Coronary artery (tissue), 2 donors: ENCODE measurements at places on chromosomes 4 and X.

GRCh38 chrX:96684339-96685209 is at the start of gene DIAPH2:
TSS of gene DIAPH2 (plus strand) at chrX:96684842.
- peak; percentile 84 for DNase-seq

DNA sequence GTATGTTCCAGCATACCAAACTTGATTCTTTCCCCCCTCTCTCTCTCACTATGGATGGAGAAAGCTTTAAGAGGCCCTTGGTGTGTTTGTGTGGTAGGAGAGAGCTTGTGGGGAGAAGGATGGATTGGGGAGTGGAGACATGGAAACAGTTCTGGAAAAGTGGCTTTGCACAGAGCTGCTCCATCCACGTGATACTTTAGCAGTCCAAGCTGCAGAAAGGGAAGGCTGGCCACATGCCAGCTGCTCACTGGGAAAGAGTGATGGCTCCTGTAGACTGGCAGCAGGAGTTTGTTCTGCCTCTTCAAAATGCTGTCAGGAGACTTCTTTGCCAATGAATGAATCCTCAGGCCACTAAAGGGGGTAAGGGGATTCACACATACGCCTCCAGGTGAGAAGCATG is 21.7 kb upstream of the SEC24B start:
- DNase-seq: no peak

DNA sequence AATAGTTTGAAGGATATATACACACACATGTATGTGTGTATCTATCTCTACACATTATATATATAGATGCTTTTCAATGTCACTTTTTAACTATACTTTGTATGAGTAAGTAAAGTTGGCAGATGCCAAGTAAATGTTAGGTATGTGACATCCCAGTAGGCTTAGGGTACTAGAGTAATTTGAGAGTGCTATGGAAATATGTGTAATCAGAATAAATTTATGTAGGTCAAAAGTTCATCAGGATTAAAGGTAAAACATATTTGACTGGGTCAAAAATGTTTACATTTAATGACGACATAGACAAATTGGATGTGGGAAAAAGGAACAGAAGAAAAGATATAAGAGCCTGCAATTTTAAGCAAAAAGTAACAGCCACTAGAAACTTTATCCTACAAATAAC is 588.8 kb downstream of the ANKRD50 start:
- DNase-seq: no peak

DNA sequence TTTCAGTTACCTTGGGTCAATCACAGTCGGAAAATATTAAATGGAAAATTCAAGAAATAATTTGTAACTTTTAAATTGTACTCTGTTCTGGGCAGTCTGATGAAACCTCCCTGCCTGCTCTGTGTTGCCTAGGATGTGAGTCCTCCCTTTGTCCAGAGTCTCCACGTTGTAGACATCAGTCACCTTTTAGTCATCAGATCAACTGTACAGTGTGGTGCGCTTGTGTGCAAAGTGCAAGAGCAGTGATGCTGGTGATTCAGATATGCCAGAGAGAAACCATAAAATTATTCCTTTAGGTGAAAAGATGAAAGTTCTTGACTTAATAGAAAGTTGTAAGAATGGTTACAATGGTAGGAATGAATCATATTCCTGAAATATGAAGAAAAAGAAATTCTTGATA is 1.4 kb downstream of the SPATA4 start:
- no peak for DNase-seq

DNA sequence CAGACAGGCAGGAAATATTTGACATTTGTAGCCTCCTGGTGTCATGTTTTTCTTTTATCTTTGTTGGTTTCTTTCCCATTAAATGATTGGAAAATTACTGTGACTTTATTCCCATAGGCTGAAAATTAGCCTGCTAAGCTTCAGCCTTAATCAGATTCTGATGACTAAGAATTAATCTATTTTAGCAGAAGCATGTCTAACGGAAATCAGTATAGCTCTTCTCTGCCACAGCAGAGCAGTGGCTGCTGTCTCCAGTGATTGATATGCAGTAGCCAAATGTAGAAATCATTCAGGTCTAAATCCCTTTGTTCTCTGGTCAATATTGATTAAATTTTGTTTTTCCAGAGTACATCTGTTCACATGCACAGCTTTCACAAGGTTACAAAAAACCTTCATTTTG is 199.3 kb downstream of the GC start:
- no peak for DNase-seq

- DNase-seq: no peak
Observed at GRCh38 chrX:107348051-107348450, 101.4 kb upstream of the FRMPD3 start.

DNA sequence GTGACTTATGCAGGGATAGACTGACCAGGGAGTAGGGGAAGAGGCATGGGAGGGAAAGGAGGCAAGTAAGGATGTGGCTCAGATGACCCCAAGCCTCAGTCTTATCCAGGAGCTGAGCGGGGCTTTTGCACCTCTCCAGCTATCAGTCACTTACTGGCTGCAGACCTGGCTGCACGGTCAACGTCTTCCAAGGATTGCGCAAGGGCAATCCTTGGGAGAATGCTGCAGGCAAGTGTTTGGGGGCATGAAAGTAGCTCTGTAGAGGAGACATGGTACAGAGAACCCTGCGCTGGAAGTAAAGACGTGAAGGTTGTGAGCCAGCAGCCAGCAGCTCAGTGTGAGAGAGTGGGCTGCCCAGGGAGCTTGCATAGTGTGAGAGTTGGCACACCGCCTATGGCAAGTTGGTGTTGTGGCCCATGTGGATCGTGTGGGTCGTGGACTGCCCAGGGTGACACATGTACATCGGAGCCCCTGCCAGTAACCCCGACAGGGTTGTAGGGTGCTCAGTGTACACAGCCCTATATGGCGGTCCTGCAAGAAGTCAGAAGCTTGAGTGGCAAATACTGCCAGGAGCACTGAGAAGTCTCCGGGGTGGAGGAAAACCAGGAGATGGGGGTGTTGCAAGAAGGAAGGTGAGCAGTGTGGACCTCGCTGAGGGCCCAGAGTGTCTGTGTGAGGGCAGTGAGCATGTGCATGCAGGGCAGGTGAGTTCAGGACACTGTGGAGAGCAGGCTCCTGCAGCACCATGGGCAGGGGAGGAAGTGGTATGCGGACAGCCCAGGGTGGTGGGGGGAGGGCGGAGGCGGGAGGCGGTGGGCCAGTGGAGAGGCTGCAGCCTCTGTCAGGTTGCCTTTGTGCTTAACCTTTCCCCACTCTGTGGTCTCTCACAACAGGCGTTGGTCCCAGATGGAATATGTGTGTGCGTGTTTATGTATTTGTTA is 50.9 kb downstream of the KIT start:
- DNase-seq: no peak

DNA sequence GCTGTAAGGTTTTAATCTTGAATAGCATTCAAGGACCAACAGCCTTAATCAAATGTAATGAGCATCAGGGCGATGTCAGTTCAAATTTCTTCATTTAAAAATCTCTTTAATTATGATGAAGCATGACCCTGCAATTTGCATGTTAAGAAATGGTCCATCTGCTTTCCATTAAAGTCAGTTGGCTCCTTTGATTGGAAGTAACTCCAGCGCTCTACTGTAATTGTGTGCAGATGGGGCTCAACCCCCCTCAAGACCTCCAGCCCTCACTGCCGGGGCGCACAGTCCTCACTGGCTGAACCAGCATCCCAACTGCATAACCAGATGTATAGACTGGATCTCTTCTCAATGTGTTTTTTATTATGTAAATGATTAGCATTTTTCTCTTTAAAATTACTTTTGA is 126.9 kb downstream of the VCX3B start:
- no peak for DNase-seq

GRCh38 chr4:102344520-102344953 is 745 bp downstream of the SLC39A8 start:
- peak; percentile 82 for DNase-seq

DNA sequence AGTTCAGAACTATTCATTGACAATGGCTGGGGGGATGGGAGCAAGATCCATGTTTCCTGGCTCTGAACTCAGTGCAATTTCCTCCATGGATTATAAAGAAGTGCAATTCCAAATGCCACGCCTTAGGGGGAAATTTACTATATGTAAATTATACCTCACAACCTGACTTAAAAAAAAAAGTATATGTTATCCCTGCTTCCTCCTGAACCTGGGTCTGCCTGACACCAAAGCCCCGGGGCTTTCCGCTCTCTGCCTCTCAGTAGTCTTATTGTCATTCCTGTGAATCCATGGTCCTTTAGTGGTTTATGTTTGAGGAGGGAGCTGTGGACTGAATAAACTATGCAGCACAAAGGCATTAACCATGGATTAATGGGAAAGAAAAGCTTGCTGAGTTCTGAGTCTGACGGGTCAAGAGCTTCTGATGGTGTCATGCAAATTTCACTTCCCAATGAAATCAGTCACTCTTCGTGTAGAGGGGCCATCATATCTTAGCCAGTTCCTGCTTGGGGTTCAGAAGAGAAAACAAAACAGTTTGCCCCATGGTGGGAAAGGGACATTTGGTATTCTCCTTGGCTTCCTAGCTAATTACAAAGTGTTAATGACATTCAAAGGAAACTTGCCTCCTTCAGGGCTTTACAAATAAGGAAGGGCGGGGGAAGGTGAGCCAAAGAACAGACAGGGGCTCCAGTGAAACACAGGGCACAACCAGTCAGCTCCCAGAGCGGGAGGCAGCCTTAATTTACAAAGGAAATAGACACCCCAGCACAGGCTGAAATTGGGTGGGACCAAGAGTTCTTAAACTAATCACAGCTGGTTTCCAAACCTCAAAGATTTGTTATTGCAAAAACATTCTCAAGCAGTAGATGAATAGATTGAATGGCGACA is 14.3 kb downstream of the FAM9C start:
- DNase-seq: no peak

GRCh38 chr4:165715989-165716388 is 157.0 kb upstream of the TLL1 start:
- DNase-seq: no peak

- DNase-seq: no peak
Observed at GRCh38 chr4:74039315-74039763, 850 bp upstream of the CXCL3 start.

GRCh38 chr4:119040261-119040660 is 95.4 kb upstream of the MYOZ2 start:
- DNase-seq: no peak

- DNase-seq: no peak
Observed at GRCh38 chr4:145301386-145302080, 121.1 kb upstream of the OTUD4 start.

GRCh38 chrX:50111742-50112141 is 89.1 kb downstream of the AKAP4 start:
- no peak for DNase-seq

DNA sequence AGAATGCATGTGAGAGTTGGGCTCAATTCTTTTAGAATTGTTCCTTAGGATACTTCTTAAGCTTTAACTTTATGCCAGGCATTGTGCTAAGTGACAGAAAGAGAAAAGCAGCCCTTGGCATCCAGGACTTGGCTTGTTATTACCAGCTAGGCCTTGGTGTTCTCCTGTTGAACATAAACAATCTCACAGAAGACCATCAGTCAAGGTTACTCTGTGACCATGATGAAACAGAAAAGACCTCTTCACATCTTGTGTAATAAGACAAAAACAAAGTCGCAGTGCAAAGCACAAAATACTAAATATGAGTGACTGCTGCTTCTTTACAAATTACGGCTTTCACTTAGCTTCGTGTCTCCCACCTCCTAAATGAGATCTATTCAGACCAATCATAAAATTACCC is 71.6 kb downstream of the CHIC2 start:
- DNase-seq: no peak

- no peak for DNase-seq
Observed at GRCh38 chrX:355329-356050, 31.2 kb downstream of the PPP2R3B start.

GRCh38 chr4:1171311-1172227 is 814 bp downstream of the SPON2 start:
- DNase-seq: no peak

GRCh38 chr4:121041307-121042090 is 30.8 kb downstream of the NDNF start:
- DNase-seq: no peak

- no peak for DNase-seq
Observed at GRCh38 chrX:129545408-129545807, 5.3 kb downstream of the OCRL start.

GRCh38 chrX:15820106-15821073 is 30.1 kb downstream of the ZRSR2 start:
- DNase-seq: no peak

DNA sequence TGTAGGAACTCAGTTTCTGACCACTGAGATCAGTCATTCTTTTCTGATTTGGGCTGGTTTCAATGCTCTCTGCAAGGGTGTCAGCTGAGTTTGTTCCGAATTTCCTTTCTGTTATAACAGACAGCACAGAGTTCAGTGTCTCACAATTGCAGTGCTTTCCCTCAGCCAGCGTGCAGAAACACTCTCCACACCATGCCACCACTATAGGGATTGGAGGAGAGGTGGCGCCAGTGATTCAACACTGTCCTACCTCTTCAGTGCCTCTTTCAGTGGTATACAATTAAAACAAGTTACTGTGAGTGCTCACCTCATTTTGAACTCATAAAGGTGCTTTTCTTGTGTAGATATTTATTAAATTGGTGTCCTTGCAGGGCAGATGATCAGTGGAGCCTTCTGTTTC is 413.2 kb upstream of the CXorf51B start:
- no peak for DNase-seq

DNA sequence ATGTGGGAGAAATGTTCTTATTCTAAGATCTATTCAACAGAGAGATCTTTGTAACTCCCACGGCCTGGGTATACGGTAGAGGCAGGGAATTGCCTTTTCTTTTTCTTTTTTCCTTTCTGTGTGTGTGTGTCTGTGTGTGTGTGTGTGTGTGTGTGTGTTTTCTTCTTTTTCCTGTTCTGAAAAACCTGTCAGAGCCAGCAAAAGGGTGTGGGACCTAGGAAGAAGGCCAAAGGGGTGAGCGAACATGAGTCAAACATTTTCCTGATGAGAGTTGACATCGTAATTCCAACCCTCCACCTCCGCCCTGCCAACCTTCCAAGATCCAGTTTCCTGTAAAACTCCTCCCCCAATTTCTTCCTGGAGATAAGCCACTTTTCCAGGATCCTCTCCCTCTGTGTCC is 2.8 kb upstream of the CHIC2 start:
- peak; percentile 79 for DNase-seq

- DNase-seq: no peak
Observed at GRCh38 chr4:111639876-111640275, 505.4 kb upstream of the FAM241A start.

- DNase-seq: no peak
Observed at GRCh38 chr4:104976262-104976661, 170.4 kb upstream of the TET2 start.

DNA sequence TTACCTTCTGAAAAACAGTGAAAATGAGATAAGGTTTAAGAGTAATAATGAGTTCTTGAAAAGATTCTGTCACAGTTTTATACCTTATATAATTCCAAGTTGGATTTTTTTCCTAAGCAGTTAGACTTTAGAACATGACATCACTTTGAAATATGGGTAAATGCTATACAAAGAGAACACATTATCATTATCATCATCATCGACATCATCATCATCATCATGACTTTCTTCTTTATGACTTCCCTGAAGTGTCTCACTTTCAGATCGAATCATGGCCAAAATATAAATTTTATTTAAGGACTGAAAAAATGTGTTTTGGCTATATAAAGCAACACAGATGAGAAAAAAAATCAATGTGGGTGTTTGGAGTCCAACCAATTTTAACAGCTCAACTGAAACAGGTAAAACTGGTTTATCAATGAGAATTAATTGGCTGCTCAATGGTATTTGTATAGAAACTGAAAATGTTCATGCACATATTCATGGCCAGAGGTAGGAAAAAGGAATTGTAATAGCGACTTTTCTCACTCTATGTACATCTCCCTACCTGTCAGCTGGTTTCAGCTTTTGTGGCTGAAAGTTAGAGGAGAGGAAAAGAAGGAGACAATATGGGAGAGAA is 243.1 kb upstream of the GPC4 start:
- DNase-seq: no peak

- DNase-seq: no peak
Observed at GRCh38 chrX:17442898-17443297, 67.9 kb downstream of the NHS start.

- no peak for DNase-seq
Observed at GRCh38 chrX:31854716-31855115, 782.9 kb upstream of the FTHL17 start.
